ENCODE measurements at places on chromosomes 7 and 10.

GRCh38 chr10:18689498-18689897 is 30.3 kb downstream of the ARL5B start:
- peak; percentile 2 for DNase-seq

DNA sequence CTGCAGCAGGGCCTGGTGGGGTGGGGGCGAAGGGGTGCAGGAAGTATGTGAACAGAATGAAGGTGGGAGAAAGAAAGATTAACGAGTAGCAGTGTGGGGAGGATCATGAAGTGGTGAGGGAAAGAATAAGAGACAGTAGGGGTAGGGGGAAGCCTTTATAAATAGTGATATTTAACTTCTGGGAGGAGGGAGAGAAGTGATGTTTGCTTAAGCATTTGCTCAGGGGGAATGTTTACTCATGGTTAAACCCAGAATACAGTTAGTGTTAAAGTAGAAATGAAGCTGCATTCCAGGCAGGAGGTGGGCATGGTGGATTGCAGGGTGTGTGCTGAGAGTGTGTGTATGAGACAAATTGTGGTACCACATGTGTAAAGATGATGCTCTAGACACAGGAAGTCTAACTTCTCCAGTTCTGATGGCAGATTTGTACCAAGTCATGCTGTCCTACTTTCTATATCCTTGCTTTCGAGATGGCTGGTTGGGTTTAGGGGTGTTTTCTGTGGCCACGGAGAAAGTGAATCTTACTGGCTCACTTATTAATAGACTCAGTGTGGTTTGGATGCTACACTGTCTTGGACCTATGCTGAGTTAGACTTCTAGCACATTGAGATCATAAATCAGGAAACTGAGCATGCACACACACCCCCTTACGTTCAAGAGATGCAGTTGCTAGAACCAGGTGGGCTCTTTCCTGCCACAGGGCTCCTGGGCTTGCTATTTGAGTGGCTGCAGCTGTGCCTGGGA is 10.6 kb upstream of the DNMBP start:
- DNase-seq, result no peak

GRCh38 chr10:78920011-78920410 is 148.8 kb upstream of the ZMIZ1 start:
- DNase-seq, result no peak

DNA sequence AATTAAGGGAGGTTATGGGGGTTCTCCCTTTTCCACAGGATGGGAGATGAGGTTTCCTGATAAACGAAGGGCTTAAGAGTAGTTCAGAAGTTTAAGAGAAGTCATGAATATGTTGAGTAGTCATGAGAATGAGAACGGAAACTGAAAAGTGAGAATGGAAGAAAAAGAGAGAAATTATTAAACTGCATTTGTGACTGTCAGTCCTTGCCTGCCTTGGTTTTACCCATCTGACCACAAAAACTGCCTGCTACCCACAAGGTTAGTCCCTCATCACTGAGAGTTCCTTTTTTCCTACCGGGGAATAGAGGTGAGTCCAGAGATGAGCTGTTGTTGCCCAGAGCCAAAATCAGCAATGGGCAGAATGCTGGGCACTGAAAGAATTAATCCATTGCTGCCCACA is 174.1 kb upstream of the BET1 start:
- no peak for DNase-seq

DNA sequence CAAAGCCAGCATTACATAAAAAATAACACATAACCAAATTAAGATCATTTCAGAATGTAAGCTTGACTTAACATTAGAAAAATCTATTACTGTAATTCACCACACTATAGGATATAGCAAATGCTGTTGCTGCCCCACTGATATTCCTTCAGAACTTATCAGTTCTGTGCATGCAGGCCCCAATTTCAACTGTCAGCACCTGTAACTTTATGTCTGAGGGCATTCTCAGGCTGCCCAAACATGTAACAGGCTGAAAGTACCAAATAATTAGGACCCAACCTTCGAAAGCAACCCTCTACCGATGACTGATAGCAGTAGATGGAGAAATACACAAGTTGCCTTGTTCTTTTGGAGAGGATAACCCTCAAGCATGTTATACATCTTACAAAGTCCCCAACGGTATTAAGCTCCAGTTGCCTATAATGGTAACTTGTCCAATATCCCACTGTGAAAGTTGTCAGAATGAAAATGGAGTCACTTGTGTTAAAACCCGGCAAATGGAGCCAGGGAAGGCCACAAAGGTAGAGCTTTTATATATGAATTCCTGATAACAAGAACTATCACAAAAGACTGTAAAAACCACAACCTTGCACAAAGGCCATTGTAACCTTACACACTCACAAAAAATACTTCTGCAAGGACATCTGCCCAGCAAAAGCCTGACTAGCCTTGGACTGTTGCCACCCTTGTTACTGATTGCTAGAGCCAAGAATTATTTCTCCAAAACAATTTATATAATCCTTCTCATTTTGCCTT is 66.9 kb upstream of the ZNF746 start:
- no peak for DNase-seq

DNA sequence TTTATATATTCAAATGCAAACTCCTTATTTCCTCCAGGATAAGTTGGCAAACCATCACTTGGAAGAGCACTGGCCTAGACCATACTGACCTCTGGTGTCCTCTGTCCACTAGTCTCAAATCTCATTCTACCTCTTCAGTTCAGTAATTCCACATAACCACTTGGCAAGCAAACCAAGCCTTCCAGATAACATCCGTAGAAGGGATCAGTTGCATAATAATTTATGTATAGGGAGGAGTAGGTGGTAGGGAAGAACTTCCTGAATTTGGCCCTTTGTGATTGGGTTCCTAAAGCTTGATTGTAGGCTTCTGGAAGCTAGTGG is 55.0 kb downstream of the WAC start:
- DNase-seq, result no peak

- no peak for DNase-seq
Measured at GRCh38 chr7:155496267-155497005, 38.5 kb downstream of the EN2 start.

DNA sequence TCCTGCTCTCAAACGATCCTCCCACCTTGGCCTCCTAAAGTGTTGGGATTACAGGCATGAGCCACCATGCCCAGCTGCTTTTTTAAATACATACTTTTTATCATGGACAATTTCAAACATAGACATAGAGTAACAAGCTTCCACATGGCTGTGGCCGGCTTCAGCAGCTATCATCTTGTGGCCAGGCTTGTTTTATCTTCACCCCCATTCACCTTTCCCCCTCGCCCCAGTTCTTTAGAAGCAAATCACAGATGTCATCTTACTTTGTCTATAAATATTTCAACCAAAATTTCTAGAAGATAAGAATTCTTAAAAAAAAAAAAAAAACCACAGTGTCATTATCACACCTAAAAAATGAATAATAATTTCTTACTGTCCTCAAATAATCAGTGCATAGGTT is 5.9 kb downstream of the FOXK1 start:
- no peak for DNase-seq

GRCh38 chr10:52215745-52216361 is 98.2 kb upstream of the DKK1 start:
- DNase-seq, result peak; percentile 12

DNA sequence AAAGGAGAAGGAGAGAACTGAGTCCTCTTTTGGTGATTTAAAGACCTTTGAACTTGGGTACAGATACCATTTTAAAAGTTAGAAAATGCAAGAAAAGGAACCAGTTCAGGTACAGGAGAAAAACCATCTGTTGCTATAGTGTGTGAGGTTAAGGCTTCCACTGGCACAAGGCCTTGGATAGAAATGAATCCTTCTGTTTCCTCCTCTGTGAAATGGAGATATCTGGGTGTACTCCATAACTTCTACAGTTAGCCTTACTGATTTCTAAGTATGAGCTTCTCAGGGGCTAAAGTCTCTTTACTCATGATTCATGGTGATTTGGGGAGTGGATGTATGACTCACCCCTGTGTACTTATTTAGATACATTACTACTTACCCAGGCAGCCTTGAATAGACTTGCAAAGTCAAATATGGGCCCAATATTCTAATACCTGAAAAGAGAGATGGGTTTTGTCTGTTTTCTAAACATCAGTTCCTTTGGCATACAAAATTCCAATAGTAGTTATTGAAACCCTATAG is 117.2 kb upstream of the ADO start:
- DNase-seq, result no peak

DNA sequence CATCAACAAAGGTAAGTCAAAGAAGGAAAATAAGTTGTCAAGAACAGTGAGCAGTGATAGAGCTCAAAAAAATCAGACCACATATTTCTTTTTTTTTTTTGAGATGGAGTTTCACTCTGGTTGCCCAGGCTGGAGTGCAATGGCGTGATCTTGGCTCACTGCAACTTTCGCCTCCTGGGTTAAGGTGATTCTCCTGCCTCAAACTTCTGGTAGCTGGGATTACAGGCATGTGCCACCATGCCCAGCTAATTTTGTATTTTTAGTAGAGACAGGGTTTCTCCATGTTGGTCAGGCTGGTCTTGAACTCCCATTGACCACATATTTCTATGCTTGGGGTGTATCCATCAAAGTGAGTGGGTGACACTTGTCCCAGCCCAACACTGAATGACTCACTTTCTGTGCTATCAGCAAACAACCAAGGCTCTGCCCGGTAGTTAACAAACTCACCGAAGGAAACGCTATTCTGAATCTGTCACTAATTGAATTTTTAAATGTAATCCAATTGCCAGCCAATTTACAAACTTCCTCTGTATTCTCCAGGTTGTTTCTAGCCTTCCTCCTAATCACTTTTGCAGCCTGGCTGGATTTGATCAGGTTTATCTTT is 19.6 kb upstream of the SMNDC1 start:
- DNase-seq, result no peak
